ENCODE measurements at places on chromosomes 11 and 22.
A peak's percentile ranks its signal among the peaks of the same experiment; 100 is the strongest.

GRCh38 chr22:21881841-21882753 lies 14.7 kb upstream of the MAPK1 start:
- DNase-seq = no peak

DNA sequence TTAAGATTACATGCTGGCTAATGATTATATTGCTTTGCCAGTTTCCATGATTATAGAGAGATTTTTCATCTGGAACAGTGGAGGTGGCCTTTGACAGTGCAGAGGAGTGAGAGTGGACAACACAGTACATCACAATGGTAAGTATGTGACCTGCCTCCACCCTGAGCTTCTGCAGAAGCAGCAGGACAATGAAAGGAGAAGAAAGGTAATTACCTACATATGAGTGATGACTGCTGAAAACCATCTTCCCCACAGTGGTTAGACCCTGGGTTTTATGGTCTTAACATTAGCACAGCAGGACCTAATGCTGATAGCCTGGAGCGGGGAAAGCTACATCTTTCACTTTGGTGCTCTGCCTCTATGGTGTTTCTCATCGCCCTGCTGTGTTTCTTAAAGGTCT lies 454.7 kb upstream of the DDI1 start:
- no peak for DNase-seq

DNA sequence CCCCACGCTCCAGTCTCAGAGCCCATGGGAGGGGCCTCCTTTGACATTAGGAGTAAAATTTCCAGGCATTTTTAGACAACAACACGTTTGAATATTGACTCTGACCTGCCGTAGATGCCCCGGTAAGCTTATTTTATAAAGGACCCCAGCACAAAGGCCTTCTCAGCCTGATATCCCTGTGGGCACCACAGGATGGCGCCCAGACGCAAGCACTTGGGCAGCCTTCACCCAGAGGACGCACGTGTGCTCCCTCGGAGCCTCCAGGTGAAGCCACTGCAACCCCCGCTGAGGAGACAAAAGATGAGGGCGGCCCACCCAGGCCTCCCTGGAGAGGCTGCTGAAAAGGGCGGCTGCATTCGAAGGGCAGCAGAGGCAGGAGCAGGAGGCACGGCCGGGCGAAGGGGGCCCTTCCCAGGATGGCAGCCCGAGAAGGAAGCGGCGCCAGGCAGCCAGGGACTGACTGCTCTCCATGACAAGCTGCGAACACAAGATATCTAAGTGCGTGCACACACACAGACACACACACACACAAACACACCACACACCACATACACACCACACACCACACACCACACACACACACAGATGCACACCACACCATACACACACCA lies 15.2 kb upstream of the TH start:
- no peak for DNase-seq

GRCh38 chr22:45640291-45640940 lies 31.2 kb upstream of the ATXN10 start:
- no peak for DNase-seq

DNA sequence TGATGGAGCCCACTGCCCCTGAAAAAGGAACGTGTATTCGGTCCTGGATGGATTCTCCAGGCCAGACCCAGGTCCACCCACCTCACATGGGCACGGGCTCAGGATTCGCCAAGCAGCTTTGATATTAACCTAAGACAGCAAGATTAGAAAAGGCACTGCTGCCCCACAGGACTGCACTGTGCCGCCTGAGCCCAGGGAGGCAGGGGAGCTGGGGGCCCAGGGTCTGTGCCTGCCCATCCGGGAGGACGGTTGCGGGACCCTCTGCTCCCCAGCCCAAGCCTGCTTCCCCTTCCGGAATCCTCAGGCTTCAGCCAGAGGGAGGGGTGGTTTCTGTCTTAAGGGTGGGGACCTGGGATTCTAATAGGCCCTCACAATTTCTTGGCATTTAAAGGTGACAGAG lies 13.5 kb upstream of the VSIG10L2 start:
- DNase-seq = no peak

GRCh38 chr11:20274031-20274430 lies 89.5 kb upstream of the HTATIP2 start:
- peak; percentile 73 for DNase-seq

GRCh38 chr11:819943-820649 lies 1.4 kb downstream of the PNPLA2 start:
- peak; percentile 68 for DNase-seq

- no peak for DNase-seq
Measured at GRCh38 chr11:120546312-120547205, 35.0 kb downstream of the GRIK4 start.

DNA sequence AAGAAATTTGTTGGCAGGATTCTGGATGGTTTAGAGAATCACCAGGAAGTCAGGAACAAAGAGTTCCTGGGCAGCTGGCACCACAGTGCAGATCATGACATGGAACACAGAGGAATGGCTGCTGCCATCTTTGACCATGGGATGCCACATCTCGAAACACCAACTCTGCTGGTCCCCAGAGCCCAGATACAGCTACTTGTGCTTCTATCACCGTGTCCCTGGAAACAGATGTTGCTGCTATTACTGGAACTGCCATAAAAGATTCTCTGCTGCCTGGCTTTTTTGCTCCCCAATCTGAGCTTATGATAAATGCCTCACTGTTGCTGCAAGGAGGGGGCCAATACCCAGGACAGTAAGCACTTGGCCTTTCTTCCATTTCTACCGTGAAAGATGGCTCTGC lies 185.2 kb downstream of the CSNK2A3 start:
- no peak for DNase-seq

- no peak for DNase-seq
Measured at GRCh38 chr11:68107689-68108088, 13.5 kb downstream of the CHKA start.

- DNase-seq = no peak
Measured at GRCh38 chr11:119828006-119828405, 99.0 kb upstream of the NECTIN1 start.

GRCh38 chr11:112118176-112118575 lies 31.5 kb downstream of the SDHD start:
- no peak for DNase-seq

- DNase-seq = no peak
Measured at GRCh38 chr11:33722590-33723234, 13.5 kb downstream of the CD59 start.

DNA sequence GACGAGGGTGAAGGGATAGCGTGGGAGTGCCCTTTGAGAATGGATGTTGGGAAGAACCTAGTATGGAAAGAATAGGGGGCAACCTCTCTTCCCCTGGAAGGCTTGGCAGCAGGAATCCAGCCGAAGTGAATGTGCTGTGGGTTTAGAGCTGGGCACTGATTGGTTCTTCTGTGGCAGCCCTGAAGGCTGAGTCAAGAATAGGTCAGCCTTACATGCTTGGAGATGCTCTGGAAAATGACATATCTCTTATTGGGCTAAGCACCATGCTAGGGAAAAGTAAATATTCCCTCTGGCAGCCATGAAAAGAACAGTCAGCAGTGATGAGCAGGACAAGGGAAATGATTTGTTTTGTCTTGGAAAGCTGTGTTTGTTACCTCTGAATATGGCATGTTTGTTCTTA lies 149.5 kb downstream of the COMMD9 start:
- DNase-seq = no peak

GRCh38 chr11:20551096-20551495 lies 48.3 kb upstream of the SLC6A5 start:
- DNase-seq = no peak

DNA sequence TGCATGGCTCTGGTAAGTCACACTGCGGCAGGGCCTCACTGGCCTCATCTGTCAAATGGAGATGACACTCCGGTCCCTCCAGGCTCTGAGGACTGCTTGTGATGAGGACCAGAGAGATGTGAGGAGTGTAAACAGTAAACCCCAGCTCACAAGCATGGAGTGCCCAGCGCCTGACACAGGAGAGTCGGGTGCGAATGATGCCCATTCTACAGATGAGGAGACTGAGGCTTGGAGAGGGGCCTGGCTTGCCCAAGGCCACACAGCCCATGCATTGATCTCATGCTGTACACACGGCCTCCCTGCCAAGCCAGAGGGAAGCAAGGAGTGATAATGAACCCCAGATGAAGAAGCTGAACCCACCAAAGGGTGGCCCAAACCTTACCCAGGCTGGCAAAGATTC lies 37.2 kb downstream of the ELFN2 start:
- no peak for DNase-seq

DNA sequence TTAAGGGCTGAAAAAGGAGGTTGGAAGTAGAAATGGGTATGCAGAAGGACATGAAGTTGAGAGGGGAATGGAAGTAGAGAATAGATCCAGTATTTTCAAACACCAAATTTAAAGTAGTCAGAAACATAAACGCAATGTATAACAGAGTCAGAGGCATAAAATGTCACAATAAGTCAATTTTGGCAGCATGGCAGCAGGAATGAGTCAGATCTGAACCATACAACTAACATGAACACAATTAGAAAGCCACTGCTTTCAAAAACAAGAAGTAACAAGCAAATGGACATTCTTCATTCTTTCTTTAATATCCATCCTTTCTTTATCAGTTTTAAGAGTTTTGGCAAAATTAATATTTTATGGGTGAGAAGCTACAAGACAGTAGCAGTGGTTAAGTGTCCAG lies 2.5 kb downstream of the CHORDC1 start:
- no peak for DNase-seq

- no peak for DNase-seq
Measured at GRCh38 chr11:26928582-26928981, 65.3 kb upstream of the FIBIN start.

- DNase-seq = no peak
Measured at GRCh38 chr11:100981196-100981824, 148.3 kb downstream of the PGR start.

DNA sequence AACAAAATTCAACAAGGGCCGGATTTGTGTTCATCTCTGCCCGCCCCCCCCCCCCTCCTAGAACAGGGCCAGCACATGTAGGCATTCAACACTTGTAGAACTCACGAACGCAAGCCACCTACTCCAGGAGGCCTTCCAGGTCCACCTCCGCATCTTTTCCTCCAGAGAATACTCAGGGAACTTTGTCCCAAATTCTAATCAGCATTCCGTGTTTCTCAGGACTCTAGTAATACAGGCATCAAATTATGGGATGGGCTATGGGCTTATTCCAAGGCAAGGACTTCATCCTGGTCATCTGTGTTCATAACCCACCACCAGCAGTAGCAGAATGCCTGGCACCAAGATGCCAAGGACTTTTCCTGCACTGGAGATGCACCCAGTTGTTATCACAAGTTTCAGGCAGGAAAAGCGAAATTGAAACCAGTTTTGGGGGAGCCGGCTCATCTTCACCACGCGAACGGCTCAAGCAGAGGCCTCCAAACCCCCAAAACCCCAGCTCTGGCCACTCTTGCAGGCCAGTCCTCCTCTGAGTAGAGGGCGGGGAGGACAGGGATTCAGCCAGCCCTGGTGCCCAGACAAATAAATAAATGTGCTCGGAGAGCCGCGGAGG lies 462 bp downstream of the UBE2L6 start:
- no peak for DNase-seq

DNA sequence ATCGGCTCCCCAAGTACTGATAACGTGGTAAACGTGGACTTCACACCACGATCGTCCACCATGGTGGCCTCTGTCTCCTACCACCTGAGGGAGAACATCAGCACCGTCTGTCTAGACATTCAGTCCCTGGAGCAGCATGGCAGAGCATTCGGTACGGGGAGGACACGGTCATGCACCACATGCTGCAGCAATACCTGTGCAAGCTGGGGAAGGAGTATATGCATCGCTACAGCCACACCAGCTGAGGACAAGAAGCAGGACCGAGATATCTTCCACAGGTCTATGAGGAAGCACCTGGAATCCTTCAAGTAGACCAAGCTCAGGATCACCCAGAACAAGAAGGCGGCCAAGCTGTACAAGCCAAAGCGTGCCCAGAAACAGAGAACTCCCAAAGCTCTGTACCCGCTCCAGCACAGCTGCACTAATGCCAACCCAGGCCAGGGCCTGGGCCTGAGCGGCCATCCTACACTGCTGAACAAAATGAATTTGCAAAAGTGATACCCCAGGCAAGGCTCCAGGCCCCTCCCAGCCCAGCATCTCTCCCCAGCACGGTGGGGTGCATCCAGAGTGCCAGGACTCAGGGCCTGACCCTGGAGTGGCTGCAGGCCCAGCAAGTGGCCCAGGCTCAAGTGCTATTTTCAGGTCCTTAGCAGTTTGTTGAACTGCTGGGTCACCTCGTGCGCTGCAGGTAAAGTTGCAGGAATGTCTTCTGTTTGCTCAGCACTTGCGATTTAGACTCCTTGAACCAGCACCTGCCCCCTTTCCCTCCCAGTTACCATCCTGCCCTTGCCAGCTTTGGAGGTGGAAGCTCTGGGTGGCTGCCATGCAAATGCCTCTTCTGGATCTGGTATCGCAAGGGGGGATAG lies 119.3 kb upstream of the SERPIND1 start:
- DNase-seq = no peak

- no peak for DNase-seq
Measured at GRCh38 chr22:40535189-40535512, 101.4 kb downstream of the MRTFA start.

GRCh38 chr11:64352099-64352994 lies 6.6 kb upstream of the RPS6KA4 start:
- DNase-seq = no peak

DNA sequence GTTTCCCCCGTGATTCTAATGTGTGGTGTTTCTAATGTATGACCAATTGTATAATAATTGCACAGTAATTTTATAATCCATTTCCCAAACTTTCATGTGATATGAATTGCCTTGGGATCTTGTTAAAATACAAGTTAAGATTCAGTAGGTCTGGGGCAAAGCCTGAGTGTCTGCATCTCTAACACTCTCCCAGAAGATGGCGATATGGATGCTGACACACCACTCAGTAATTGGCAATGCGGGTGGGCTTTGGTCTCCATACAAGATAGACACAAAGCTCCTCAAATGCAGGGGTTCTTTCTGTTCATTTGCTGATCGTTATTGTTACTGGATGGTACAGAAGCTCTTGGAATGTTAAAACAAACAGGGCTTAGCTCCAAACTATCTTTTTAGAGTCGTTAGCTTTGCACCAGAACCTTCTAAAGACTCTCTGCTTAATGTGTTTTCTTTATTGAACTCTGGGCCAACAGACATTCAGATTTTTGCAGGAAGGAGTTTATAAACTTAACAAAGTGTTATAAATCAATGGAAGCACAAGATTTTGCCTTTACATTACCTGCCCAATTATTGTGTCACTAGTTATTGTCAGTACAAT lies 45.4 kb upstream of the ANO3 start:
- DNase-seq = no peak

DNA sequence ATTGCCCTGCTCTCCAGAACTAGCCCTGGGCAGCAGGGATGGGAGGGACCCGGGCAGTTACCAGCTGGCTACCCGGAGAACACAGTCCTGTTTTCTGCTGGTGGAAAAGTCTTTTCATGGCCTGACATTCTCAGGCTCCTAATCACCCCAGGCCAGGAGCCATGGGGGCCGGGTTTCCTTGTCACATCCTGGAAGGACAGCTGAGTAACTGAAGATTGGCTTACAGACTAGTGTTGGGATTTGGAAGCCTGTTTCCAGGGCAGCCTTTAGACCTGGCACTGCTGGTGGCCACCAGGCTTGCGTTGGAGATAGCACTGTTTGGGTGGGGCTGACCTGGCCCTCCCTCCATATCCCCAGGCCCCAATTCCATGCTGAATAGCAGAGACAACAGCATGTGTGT lies 349.0 kb downstream of the CTTN start:
- no peak for DNase-seq

- DNase-seq = no peak
Measured at GRCh38 chr11:119366690-119367620, 14.5 kb downstream of the USP2 start.
